ENCODE measurements at places on chromosomes 7 and 10.

GRCh38 chr10:44951576-44952226 is 7.9 kb upstream of the RASSF4 start:
- no peak for DNase-seq

- DNase-seq, result no peak
These were observed 4.0 kb upstream of the SLC29A4 start for GRCh38 chr7:5278766-5279165.

DNA sequence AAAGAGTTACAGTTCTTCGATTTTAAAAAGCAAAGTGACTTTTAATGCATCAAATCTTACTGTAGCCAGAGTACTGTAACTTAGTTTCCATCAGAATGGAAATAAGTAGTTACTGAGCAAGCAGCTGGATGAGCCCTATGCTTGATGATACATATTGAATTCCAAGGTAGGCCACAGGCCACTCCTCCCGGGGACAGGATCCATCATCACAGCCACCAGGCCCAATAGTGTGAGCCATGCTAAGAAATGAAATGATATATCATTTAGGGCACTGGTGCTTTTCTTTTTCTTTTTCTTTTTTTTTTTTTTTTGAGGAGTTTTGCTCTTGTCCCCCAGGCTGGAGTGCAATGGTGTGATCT is 42.9 kb upstream of the TOMM7 start:
- DNase-seq, result no peak

GRCh38 chr7:95269640-95270039 is 54.7 kb downstream of the PON1 start:
- no peak for DNase-seq

DNA sequence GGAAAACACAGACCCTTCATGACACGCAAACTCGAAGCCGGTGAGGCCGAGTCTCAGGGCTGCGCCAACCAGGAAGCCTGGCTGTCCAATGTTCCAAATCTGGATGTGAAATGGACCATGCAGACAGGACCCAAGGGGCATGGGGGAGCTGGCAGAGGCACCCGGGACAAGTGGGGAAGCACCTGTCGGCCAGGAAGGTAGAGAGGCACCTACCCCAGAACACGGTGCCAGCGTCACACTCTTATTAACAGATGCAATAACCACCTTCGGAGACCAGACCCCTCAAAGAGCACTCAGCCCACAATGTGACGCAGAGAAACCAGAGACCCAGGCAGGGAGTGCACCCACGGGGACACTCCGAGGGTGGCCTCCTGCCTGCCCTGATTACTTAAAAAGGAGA is 88.3 kb upstream of the PDGFA start:
- no peak for DNase-seq

- DNase-seq, result no peak
These were observed 2.4 kb upstream of the EBF3 start for GRCh38 chr10:129966370-129966888.

GRCh38 chr10:28558923-28559508 is 26.1 kb downstream of the WAC start:
- no peak for DNase-seq

- peak; percentile 70 for DNase-seq
These were observed at the start of gene CARD11 for GRCh38 chr7:3043544-3044371. Gene CARD11, minus strand, starts transcription at chr7:3043867. Its CDS starts 85,361 bp downstream, at chr7:2958506.

DNA sequence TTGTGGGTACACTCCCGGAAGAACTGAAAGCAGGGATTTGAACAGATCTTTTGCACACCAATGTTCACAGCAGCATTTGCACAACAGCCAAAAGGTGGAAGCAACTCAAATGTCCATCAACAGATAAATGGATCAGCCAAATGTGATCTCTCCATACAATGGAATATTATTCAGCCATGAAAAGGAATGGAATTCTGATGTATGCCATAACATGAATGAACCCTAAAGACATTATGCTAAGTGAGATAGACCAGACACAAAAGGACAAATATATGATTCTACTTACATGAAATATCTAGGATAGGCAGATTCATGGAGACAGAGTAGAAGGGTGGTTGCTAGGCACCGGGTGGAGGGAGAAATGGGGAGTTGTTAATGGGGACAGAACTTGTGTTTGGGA is 36.7 kb downstream of the CLEC2L start:
- DNase-seq, result no peak

DNA sequence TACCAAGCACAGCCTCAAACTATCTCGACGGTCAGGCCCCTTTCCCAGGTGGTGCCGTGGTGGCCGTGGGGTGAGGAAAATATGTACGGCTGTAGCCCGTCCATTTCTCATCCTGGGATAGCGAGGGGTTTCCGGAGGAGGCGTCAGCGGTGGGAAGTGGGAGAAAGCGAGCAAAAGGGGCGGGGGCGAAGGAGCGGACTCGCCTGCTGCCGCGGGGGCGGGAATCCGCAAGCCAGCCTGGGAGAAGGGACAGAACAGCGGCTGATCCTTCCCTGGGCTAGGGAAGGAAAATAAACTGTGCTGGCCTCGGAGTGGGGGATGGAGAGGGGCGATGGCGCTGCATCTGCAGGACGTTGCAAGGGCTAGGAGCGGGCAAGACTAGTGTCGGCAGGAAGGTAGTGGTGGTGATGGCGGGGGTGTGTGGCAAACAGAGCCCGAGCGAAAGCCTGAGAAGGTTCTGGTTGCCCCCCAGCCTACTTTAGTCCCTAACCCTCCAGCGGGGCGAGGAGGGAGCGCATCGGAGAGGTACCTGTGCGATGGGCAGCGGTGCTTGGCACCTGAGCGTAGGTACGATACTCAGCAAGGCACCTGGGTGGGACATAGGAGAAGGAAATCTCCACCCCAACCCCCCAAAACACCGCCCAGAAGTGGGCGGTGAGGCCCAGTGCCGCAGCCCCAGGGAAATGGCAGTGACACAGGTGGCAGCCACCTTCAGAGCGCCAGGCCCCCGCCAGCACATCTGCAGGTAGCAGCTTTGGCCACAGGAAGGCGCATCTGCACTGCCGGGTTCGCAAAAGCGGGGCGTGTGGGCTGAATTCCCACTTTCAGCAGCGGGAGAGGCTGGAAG is 49.9 kb upstream of the STEAP1B start:
- peak; percentile 33 for DNase-seq

- no peak for DNase-seq
These were observed 63.8 kb upstream of the HPS1 start for GRCh38 chr10:98510412-98510995.

- DNase-seq, result no peak
These were observed 150.5 kb downstream of the CRPPA start for GRCh38 chr7:16270844-16271243.

DNA sequence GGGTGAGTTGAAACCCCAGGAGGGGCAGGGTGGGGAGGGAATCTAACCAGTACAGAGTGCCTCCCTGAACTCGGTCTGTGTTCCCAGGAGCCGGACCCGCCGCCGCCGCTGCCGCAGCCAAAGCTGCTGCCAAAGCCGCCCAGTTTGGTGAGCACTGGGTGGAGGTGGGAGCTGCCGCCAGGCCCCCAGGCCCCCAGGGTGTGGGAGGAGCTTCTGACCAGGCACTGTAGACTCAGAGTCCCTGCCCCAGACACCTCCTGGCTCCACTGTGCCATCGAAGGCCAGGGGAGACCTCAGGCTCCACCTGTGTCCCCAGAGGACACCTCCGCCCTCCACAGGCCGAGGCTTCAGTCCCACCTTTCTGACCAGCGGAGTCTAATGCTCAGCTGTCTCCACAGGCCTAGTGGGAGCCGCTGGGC is 20.4 kb upstream of the LIMK1 start:
- no peak for DNase-seq

DNA sequence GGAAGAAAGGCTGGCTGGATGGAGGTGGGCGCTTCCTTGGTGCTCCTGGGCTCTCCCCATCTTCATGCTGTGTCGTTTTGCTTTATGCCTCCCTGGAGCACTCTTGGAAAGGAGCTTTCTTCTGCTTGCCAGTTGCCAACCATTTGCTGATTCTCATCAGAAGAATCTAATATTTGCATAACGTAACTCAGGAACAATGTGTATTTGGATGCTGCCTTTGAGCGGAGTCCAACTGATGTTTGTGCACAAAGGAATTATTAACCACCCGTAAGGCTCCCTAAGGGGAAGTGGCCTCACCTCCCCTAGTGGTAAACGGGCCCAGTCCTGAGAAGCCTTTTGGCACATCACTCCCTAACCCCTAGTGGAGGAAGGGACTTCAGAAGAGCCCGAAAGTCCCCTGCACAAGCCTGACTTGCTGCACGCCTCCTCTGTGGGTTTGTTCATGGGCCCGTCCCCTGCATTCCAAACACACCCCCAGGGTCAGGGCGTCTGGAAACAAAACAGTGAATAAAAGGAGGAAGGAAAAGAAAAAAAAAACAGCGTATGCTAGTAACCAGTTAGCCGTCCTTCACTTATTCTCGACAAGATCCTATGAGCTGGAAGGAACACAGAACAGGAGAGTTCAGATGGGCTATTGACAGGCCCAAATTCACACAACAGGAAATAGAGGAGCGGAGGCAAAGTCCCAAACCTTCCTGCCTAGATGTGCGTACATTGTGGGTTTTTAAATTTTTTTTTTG is 602.2 kb downstream of the LRMDA start:
- no peak for DNase-seq

DNA sequence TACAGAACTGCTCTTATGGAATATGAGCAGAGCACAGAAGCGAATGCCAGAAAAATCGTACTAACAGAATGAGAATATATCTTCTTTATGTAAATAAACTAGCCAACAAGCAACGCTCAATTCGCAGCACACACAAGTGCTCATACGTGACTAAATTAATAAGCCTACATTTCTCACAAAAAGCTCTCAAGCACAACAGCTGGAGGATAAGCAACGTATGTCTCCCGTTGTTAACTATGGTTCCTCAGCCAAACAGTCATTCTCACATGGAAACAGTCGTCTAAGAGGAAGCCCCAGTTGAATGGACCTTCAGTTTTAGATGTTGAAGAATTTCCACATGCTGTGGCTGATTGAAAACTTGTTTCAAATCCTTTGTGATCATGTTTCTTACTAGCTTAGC is 110.4 kb downstream of the PKD1L1 start:
- no peak for DNase-seq

GRCh38 chr7:149216402-149216801 is 21.1 kb downstream of the ZNF282 start:
- DNase-seq, result no peak

- no peak for DNase-seq
These were observed 230.4 kb downstream of the USP6NL start for GRCh38 chr10:11381023-11381422.

- no peak for DNase-seq
These were observed 141.9 kb downstream of the DNAJB9 start for GRCh38 chr7:108711611-108712010.

GRCh38 chr10:123462756-123463155 is 203.4 kb upstream of the GPR26 start:
- no peak for DNase-seq

- DNase-seq, result no peak
These were observed 66.6 kb downstream of the PLXNA4 start for GRCh38 chr7:132509643-132510042.

GRCh38 chr10:103350175-103350516 is 794 bp downstream of the PCGF6 start:
- DNase-seq, result no peak

- DNase-seq, result no peak
These were observed 285.6 kb downstream of the HGF start for GRCh38 chr7:81484261-81484660.

GRCh38 chr7:132249256-132249971 is 326.9 kb downstream of the PLXNA4 start:
- no peak for DNase-seq

DNA sequence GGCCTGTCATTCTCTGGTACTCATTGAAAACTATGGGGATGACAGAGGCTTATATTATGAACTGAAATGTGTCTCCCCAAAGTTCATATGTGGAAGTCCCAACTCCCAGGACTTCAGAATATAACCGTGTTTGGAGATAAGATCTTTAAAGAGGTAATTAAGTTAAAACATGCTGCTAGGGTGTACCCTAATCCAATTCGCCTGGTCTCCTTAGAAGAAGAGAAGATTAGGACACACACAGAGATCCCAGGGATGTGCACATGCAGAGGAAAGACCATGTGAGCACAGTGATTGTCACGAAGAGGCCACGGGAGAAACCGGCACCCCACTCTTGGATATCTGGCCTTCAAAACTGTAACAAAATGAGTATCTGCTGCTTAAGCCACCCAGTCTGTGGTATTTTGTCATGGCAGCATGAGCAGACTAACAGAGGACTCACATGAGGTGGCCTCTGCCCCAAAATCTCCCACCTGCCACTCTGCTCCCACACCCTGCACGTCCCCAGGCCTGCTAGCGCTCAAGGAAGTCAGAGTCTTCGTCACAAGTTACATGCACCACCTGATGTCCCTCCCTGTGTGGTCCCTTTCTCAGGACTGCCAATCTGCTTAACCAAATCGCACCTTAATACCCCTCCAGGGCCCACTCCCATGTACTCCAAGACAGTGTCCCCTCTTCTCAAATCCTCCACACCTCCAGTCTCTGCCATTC is 26.8 kb downstream of the PLAC9 start:
- DNase-seq, result no peak

DNA sequence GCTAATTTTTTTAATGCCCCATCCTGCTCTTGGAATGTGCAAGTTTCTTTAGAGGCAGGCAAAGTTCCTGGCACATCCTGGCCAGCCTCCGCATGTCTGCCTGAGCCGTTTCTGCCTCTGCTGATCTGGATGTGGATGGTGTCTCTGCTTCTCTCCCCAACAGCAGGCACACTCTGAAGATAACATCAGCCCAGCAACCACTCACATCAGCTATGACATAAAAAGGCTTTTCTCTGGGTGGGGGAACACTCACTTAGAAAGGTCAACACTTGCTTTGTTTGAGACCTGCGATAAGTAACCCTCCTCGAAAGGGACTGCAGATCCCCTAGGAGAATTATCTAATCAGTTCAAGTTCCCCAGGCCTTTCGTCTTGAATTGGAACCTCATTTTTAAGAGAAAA is 142.9 kb downstream of the FGFR2 start:
- DNase-seq, result no peak

Measured in activated CD4-positive, alpha-beta memory T cell treated with anti-CD3 and anti-CD28 coated beads, Interleukin-2, amount 10 ng/mL, durations not matched to agents 7 days and 5 days (primary cell).